GM04503 (cell line): ENCODE measurements at places on chromosomes 5 and 9.

DNA sequence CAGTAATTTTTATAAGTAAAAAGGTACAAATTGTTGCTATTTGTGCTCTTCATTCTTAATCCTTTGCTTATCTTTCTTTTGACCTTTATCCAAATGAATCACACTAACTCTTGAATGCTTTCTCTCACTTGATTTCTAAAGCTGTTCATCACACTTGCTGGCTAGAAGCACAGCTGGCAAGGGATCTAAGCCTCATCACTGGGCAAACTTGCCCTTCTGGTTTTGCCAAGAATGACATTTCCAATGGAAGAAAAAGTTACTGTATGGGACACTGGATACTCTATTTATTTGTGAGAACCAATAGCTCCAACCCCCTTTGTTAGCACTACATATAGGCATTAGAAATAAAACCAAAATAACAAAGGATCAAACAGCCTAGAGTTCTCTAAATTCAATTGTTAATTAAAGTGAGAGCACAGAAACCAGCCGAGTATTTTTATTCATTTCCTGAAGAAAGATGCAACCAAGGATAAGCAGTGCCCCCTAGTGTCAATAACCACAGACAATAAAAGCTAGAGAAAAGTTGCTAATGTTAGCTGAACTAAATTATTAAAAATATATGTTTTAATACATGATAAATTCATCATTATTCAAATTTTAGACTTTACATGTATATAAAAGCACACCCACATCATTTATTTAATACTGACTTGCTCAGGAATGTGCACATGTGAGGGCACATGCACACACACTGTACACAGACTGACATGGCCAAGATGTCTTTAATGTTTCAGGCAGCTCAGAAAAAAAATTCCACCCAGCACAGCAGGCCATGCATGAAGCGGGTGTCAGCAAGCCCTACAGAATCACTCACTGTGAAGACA lies 59.8 kb upstream of the POU5F2 start:
- DNase-seq, result peak; percentile 14

DNA sequence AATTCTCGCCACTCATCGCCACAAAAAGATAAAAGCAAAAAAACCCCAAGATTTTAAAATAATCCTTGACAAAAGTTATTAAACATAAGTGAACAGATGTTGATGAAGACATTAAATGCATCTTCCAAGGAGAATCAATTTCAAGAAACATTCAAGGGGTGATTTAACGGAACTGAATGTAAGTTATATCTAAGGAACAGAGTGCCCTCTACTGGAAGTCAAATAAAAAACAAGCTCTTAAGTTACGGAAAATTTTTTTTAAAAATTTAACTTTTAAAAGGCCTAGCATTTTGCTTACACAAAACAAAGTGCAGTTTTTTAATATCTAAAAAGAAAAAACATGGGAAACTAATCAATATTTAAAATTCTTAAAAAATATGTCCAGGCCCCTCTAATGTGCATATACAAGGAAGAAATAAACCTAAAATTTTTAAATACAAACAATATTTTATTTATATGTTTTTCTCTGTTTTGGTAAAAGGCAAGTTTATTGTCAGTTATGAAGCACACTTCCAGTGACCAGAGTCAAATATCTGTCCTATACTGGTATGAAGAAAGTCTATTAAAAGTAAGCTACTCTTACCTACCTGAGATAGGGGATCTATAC lies 28.0 kb downstream of the TEX10 start:
- DNase-seq, result no peak

DNA sequence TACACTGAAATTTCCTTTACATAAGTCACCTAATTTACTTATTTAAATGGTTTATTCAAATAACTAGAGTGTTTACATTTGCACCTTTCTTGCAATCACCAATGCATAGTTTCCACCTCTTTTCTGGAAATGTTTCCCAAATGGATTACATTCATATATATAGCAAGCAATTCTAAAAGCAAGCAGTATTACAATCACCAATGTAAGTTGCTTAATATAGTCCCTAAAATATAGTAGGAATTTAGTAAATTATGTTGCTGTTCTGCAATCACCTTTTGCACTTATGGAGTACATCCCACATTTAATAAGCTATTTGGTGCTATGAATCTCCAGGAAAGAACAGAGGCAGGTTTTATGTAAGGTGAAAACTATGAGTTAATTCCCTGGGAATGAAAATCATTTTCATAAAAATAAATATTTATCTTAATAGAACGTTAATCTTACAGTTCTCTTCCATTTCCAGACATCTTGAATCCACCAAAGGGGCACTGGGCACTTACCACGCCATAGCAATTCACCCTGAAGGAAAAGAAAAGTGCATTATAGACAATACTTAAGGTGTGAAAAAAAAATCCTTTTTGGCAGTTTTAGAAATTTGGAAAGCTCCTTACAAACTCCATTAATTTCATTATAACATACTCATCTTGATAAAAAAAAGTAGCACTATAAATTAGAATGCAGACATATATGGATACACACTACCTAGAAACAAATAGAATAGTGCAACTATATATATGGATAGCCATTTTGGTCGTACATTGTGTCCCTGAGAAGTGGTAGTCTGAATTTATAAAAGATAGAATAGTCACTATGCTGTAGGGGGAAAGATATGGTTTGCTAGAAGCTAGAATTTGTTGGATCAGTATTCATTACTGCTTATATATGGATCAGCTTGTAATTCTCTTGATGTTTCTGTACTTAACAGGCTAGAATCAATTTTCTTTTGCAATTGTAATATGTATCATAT lies 47.1 kb downstream of the ALDH1A1 start:
- DNase-seq, result no peak

GRCh38 chr9:81791076-81791475 lies 101.7 kb upstream of the TLE1 start:
- DNase-seq, result no peak

DNA sequence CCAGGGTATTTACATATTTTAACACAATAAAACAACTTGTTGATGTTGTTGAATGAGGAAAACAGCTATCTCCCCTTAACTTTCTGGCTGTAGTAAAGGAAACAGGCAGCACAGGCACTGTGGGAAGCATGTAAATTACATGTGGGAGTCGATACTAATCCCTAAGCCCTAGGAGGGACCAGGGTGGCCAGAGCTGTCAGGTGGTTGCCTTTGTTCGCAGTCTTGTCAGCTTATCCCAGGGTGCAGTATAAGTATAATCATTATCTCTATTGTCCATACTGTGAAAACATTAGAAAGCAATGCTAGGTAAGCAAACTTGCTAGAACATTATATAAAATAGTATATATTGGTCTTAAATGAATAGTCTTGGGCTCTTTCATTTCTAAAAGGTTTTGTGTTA lies 125.6 kb upstream of the RPS23 start:
- DNase-seq, result no peak

DNA sequence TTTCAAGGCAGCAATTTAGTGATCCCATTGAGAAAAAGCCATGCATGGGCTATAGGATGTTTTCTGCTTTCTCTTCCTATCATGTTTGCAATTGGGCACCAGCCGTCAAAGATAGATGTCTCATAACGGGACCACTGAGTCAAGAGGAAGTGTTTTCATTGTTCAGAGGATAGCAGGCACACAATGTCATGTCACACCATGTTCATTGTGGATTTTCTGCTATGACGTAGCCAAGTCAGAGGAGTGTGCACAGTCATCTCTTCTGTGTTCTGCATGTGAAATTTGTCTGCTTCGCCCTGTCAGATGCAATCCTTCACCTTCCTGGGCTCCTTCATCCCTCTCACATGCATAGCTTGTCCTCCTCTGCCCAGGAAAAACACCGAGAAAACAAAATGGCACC lies 106.0 kb downstream of the CD180 start:
- no peak for DNase-seq

- no peak for DNase-seq
Observed at GRCh38 chr9:35661756-35662350, 3.1 kb downstream of the ARHGEF39 start.

- no peak for DNase-seq
Observed at GRCh38 chr5:124021776-124022175, 509.8 kb downstream of the CSNK1G3 start.

DNA sequence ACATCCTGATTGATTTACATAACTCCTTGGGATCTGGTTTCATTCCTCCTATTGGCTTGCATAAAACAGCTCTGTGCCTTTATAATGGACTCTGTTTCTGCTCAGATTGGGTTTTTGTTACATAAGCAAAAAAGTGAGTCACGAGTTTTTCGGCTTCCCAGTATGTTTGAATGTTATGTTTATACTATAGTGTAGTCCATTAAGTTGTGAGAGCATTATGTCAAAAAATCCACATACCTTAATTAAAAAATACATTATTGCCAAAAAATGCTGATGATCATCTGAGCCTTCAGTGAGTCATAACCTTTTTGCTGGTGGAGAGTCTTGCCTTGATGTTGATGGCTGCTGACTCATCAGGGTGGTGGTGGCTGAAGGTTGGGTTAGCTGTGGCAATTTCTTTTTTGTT lies 144.6 kb downstream of the CCDC171 start:
- DNase-seq, result peak; percentile 62

- no peak for DNase-seq
Observed at GRCh38 chr5:165665735-165666400, 2160.4 kb downstream of the MAT2B start.

DNA sequence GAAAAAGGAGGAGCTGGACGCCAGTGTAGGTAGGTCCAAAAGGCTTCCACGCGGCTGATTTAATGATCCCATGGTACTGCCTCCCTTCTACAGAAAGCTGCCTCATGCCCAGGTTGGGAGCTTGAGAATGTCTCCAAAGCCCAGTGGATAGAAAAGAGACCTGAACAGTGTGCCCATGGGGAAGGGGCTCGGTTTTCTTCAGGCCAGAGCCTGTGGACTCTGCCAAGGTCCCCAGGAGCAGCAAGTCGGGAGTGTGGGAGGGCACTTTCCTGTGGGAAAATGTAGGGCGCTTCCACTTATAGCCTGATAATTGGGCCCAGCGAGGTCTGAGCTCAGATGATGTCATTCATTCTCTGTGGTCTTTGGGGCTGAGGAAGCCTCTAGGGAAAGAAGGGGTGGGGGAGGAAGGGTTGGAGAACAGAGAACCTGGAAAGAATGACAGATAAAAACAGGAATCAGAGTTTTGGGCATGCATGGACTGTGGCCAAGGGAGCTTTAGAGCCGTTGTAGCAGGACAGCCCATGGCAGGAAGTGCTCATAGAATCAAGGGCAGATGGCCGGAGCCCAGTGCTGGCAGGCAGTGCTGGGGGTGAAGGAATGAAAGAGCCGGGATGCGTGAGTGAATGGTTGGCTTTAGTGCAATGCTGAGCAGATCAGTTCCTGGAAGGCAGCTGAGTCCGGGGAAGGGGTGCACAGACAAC lies 42.5 kb upstream of the SH3PXD2B start:
- DNase-seq, result peak; percentile 15

DNA sequence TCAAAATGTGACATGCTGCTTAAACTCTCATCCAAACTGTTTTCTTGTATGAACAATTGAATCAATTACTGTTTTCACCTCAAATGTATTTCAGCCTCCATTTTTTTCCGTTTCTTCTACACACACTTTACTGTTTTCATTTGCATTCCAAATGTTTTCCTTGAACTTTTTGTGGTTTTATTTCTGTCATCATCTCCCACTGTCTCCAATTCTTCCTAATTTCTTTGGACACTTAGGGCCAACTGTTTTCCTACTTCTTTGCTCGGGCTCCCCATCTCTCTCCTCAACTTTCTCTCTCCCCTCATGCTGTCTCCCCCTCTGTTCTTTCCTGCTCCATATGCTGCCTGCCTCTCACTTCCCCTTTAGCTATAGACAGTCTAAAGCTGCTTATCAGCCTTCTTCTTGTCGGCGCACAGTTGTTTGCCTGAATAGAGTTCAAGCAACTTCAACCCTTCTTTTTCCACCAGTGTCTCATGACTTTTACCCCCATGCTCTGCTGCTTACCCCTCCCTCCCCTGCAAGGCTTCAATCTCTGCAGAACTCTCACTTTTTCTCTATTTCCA lies 443.4 kb downstream of the DTWD2 start:
- no peak for DNase-seq

- no peak for DNase-seq
Observed at GRCh38 chr9:118529624-118530214, 825.5 kb downstream of the TLR4 start.

DNA sequence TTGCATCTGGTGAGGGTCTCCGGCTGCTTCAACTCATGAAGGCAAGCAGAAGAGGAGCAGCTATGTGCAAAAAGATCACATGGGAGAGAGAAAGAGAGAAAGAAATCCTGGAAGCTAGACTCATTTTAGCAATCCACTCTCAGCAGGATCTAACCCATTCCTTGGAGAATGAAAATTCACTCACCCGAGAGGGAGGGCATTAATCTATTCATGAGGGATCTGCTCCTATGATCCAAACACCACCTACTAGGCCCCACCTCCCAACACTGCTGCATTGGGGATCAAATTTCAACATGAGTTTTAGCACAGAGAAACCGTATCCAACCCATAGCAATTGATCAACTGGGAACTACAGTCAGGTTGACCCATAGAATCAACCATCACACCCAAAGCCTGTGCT lies 98.1 kb upstream of the SV2C start:
- DNase-seq, result no peak

DNA sequence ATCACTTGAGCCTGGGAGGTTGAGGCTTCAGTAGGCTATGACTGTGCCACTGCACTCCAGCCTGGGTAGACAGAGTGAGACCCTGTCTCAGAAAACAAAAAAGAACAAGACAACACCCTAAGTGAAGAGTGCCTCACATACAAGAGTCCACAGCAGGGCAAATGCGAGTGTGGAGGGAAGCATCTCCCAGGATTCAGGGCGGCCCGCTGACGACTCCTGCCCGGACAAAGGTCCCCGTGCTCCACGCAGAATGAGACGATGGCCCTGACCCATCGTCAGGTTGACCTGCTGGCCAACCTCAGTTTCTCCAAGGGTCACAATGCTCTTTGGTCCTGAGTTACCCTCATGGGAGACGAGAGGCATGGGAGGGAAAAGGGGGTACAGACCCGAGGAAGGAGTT lies 18.3 kb downstream of the MRNIP start:
- DNase-seq, result no peak
